Stimulated activated CD4-positive, alpha-beta T cell treated with anti-CD3 and anti-CD28 coated beads, Interleukin-4, amount 100 ng/mL, for 48 hours (primary cell): ENCODE measurements at places on chromosomes 16 and 17.

DNA sequence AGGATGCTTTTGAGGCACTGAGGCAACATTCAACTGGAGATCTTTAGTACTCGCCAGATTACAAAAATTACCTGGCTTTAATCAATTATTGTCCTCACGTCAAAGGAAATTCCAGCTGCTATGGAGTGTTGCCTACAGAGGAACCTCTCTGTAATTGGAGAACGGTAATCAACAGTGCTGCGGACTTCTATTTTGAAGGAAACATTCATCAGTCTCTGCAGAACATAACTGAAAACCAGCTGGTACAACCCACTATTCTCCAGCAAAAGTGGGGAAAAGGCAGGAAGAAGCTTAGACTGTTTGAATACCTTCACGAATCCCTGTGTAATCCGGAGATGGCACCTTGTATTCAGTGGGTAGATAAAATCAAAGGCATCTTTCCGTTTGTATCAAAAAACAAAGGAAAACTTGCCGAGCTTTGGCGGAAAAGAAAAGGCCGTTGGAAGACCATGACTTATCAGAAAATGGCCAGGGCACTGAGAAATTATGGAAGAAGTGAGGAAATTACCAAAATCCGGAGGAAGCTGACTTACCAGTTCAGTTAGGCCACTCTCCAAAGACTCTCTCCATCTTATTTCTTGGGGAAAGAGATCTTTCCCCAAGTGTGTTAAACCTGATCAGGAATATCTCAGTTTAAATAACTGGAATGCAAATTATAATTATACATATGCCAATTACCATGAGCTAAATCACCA is 3.0 kb downstream of the SLC35G3 start:
- no peak for DNase-seq

GRCh38 chr17:16880843-16881230 is 91.1 kb downstream of the TNFRSF13B start:
- DNase-seq: no peak

DNA sequence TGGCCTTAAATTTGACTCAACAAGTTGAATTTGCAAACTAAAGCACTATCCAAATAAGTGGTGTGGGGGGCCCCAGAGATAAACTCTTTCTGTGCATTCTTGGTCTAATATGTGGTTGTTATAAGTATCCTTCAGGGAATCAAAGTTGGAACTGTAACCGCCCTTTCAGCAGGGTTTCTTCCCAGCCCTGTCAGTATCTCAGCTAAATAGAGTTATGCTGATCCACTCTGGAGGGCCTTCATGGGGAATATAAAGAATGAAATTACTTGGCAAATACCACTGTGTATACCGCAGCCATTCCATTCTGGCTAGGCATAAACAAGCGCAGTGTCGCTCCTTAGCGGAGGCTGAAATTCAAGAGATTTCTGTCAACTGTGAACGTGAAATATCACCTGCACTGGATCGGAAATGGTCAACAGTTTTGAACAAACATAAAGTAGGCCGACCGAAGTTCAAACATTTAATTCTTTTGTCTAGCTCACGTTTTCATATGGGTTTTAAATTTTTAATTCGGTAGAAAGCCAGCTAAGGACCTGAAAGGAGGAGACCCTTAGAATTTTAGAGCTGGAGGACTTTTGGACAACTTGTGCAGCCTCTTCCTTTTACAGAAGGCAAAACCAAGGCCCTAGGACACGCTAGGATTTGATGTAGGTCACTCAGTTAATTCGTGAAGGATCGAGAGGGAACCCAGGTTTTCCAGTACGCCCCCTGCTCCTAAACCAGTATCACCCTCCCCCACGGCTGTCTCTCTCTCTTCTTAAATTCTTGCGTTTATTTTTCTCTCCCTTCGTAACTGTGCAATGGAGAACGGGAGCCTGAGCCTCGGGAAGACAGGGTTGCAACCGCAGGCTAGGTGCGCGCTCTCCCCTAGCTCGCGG is 74.7 kb downstream of the CHD9 start:
- no peak for DNase-seq

DNA sequence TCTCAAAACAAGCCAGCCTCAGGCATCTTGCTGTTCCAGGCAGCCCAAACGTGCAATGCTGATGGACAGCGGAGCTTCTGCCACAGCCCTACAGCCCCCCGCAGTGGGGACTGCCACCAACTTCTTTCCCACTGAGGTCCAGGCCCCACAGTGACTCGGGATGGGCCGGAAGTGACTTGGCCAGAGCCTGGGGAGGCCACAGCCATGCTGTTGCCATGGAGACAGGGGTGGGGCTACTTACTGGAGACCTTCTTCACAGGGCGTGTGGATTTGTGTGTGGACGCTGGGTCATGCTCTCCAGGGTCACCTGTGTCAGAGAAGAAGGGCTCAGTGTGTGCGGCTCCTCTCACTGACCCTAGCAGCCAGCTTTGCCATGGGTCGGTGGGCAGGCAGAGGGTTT is 15.0 kb downstream of the TRIM25 start:
- DNase-seq: no peak

- no peak for DNase-seq
Measured at GRCh38 chr17:42678951-42679491, 2.2 kb upstream of the PLEKHH3 start.

- no peak for DNase-seq
Measured at GRCh38 chr17:38892620-38893019, 22.8 kb downstream of the LASP1 start.

- no peak for DNase-seq
Measured at GRCh38 chr16:1119766-1120576, 23.9 kb upstream of the C1QTNF8 start.

DNA sequence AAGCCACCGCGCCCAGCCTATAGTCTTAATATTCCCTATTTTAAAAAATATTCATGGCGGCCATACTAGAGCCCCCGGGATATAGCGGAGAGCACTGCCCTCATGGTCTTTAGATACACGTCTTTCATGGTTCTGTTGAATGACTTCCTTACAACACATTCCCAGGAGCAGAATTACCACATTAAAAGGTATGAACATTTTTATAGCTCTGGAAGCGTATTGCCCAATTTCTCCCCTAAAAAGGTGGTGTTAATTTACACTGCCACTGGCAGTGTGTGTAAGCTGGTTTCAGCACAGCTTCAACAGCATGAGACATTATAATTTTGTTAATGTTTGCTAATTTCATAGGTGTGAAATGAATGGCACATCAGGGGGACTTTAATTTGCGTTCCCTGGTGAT is 19.0 kb downstream of the C17orf100 start:
- no peak for DNase-seq

DNA sequence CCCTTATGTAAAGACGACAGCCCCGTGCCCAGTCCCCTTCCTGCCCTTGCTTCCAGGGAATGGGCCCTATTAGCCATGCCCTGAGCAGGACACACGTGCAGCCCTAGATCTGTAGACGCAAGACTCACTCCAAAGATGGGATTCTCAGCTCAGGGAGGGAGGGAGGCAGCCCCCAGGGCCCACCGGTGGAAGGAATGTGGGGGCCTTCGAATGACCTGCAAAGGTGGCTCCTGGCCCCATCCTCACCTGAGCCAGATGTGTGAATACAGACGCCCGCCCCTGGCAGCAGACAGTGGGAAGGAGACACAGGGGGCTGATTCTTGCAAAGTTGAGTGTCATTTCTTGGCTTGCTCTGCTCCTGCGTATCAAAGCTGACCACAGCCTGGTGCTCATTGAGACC is 47.8 kb downstream of the LITAF start:
- DNase-seq: no peak

DNA sequence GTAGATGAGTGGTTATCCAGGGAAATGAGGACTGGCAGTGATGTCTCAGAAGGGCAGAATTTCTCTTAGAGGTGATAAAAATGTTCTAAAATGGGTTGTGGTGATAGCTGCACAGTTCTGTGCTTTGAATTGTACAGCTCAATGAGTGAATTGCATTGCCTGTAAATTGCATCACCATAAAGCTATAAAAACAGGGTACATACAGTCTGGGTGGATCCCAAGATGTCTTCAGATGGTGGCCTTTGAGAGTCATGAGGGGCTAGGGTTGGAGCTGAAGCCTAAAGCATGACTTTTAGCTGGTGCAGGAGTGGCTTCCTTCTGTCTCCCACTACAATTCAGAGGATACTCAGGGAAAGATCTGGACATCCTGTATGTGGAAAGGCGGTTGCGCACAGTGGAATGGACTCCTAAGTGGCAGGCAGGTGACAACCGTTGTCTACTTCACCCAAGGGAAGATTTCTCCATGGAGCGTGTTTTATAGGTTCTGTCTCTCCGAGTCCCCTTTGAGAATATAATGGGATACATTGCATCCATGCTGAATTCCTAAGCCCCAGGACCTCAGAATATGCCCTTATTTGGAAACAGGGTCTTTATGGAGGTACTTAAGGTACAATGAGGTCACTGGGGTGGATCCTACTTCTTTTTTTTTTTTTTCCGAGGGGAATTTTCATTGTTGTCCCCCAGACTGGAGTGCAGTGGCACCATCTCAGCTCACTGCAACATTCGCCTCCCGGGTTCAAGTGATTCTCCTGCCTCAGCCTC is 1.6 kb upstream of the IL32 start:
- DNase-seq: no peak

- DNase-seq: no peak
Measured at GRCh38 chr17:83133302-83134121, 54.1 kb downstream of the METRNL start.

DNA sequence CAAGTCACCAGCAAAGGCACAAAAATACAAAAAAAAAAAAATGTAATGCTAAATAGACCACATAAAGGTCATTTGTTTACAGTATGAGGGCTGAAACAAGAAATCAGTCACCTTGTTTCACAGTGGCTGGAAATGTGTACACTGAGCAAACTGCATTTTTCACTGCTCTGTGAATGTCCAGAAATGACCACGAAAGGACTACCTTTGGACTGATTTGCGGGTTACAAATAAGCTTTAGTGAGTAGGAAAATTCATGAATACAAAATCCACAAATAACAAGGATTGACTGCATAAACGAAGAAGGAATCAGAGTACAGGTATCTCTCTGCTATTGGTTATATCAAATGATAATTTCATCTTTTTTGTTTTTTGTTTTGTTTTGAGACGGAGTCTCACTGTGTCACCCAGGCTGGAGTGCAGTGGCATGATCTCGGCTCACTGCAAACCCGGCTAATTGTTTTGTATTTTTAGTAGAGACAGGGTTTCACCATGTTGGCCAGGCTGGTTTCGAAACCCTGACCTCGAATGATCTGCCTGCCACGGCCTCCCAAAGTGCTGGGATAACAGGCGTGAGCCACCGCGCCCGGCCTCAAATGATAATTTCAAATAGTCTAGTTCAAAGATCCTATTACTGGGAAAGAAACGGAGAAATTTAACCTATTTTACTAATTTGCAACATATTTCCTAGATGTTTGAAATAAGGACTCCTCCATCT is 30.5 kb downstream of the CYTH1 start:
- no peak for DNase-seq

GRCh38 chr17:75124041-75124818 is 7.3 kb downstream of the NT5C start:
- peak; percentile 60 for DNase-seq

GRCh38 chr17:76927982-76928381 is 59.8 kb downstream of the MGAT5B start:
- no peak for DNase-seq

DNA sequence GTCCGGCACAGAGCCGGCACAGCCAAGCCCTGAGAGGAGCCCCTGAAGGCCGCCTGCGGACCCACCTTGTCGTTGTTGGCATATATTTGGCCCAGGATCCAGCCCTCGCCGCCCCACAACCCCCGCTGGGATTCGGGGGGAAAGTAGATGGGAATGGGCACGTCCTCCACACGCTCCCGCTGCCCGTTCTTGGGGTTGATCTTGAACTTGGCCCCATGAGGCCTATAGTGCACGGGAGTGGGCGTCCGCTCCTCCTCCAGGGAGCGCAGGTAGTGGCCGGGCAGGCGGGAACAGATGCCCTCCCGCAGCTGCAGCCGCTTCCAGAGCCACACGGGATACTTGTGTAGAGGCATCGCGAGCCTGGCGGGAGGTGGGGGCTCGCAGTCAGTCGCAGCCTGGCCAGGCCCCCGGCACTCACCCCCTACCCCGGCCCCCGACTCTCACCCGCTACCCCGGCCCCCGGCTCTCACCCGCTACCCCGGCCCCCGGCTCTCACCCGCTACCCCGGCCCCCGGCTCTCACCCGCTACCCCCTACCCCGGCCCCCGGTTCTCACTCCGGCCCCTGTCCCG is 387 bp downstream of the MRPL28 start:
- DNase-seq: no peak

GRCh38 chr16:54504372-54504771 is 217.8 kb upstream of the IRX3 start:
- no peak for DNase-seq

GRCh38 chr17:57984936-57985674 is 2.9 kb downstream of the VEZF1 start:
- DNase-seq: no peak

DNA sequence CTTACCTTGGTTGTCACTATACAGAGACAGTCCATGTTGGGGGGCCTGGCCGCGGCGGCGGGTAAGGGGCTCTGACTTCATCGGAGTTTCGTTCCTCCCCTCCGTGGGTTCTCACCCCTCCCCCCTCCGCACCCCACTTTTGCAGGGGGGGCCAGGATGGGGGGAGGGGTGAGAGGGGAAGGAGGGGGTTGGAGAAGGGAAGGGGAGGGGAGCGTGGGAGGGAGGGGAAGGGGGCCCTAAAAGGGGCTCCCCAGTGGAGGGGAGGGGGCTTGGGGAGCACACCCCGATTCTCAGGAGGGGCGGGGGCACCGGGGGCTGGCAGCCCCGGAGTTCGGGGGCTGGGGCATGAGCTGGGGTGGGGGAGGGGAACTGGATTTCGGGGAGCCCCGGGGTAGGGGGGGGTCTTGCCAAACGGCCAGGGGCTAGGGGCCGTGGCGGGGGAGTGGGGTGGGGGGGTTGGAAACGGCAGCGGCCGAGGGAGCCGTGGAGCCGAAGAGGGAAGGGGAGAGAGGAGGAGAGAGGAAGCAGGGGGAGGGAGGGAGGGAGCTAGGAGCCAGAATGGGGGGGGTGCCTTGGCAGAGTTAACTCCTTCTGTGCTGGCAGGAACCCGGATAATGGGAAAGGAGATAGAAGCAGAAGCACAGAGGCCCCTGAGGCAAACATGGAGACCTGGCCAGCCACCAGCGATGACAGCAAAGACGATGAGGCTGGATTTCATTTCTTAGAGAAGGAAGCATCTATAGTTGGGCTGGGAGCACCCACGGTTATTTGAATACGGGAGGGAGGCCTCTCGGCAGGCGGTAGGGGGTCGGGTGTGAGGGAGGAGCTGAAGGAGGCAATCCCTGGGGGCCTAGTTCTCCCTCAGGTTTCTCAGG is 2.3 kb downstream of the DLG4 start:
- DNase-seq: no peak

GRCh38 chr16:55046916-55047315 is 116.3 kb downstream of the IRX5 start:
- no peak for DNase-seq

- no peak for DNase-seq
Measured at GRCh38 chr17:6749519-6749918, 6.3 kb upstream of the XAF1 start.

DNA sequence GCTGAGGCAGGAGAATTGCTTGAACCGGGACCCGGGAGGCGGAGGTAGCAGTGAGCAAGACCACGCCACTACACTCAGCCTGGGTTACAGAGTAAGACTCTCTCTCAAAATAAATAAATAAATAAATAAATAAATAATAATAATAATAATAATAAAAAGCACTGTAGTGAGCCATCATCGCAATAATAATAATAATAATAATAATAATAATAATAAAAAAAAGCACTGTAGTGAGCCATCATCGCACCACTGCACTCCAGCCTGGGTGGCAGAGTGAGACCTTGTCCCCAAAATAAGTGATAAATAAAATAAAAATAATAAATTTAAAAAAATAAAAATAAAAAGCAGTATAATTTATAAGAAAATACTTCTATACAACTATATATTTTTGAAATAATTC is 40.3 kb downstream of the SMURF2 start:
- DNase-seq: no peak

GRCh38 chr17:71677439-71677838 is 443.4 kb upstream of the SOX9 start:
- no peak for DNase-seq
